Activated T-helper 2 cell treated with anti-CD3 and anti-CD28 coated beads, Interferon-gamma antibody, Interleukin-2, Interleukin-4, amounts not matched to agents 10 μg/mL and 5 μg/mL and 100 μg/mL, durations not matched to agents 14 hours and 24 hours and 36 hours (primary cell): ENCODE measurements at places on chromosomes 2 and 18. TPM values are rescaled to one million over a fixed set of nuclear protein-coding genes. Genes with fewer than 3 reads are reported as not detected.

DNA sequence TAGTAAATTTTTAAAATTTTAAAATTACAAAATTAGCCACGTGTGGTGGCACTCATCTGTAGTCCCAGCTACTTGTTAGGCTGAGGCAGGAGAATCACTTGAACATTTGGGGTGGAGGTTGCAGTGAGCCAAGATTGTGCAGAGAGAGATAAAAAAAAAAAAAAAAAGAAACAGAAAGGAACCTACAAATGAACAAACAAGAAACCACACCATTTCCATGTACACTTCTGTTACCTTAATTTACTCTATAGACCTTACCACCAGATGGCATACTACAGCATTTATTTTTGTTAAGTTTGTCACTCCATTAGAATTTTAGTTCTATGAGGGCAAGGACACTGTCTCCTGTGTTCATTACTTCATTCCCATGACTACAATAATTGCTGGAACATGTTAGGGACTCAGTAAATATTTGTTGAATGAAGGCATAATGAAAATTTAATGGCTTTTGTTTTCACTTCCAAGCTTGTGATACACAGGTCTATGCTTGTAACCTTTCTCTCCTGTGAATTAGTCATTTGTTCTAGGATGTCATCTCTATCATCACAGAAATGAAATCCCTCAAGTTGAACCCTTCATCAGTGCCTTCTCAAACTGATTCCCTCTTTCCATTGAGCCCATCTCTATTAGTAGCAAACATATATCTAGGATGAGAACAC lies 76.0 kb downstream of the ARHGAP15 start:
- no peak overlapping the region for H3K4me3 ChIP-seq
- peak overlapping the region; percentile 47 for H3K27ac ChIP-seq
- H3K4me1 ChIP-seq: peaks cover 35% of the 10 kb centered on the region
- no peak for DNase-seq
- no peaks in the 10 kb centered on the region for H3K27me3 ChIP-seq
- peaks cover 75% of the 10 kb centered on the region for H3K36me3 ChIP-seq

DNA sequence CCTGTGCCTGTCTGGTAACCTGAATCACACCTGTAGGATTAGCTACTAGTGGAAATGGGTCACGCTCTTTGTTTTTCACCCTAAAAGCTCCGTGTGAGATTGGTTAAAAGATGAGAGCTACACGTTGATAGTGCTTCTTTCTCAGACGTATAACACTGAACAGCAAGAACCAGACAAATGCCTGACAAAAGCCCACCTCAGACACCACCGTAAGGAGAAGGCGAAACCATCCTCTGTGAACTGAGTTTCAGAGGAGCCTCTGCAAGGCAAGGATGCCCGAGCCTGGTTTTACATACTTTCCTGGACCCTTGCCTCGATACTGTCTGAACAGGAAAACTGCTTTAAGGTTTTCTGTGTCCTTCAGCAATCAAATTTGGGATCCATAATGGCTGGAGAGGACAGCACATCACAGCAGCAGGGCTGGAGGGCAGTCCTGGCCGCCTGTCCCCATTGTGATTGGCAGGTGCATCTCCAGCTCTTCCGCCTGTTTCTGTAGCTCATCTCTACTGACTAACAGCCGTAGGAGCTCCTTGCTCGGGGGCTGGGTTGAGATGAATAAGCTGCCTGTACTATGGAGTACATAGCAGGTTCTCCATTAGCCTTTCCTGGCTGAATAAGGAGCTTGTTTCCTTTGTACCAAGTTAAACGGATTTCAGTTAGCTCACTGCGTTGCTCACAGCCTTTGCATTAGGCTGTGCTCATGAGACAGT lies 155.5 kb downstream of the MYT1L start:
- no peaks in the 10 kb centered on the region for H3K4me1 ChIP-seq
- H3K27me3 ChIP-seq: no peaks in the 10 kb centered on the region
- H3K36me3 ChIP-seq: no peaks in the 10 kb centered on the region
- no peak for DNase-seq
- H3K27ac ChIP-seq: no peak overlapping the region
- no peak overlapping the region for H3K4me3 ChIP-seq

- no peak overlapping the region for H3K4me3 ChIP-seq
- DNase-seq: no peak
- H3K4me1 ChIP-seq: peaks cover 3% of the 10 kb centered on the region
- no peak overlapping the region for H3K27ac ChIP-seq
- peaks cover 52% of the 10 kb centered on the region for H3K27me3 ChIP-seq
These were observed 5.1 kb upstream of the ADAM23 start for GRCh38 chr2:206438196-206438724.

DNA sequence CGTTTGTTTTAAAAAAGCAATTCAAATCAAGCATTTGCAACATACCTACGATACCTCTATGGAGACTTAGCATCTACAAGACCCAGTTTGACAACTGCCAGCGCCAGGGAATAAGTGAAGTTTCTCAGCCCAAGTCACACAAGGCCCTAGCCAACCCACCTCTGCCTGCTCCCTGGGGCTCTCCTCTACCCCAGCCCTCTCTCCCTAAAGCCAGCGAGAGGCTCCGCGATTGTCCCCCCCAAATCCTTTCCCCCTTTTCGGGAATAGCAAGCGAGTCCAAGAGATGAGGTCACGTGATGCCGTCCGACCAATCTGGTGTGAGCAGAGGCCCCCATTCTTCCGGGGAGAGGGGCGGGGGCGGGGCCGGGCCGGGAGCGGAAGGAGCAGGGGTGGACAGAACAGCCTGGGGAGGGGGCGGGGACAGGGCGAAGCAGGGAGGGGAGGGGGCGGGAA lies 102.2 kb upstream of the RAB6C start:
- H3K4me3 ChIP-seq: peak overlapping the region; percentile 87
- H3K4me1 ChIP-seq: peaks cover 5% of the 10 kb centered on the region
- H3K27ac ChIP-seq: peak overlapping the region; percentile 52
- no peaks in the 10 kb centered on the region for H3K36me3 ChIP-seq

Gene ASB18
- not detected in 2 replicates for total RNA-seq

DNA sequence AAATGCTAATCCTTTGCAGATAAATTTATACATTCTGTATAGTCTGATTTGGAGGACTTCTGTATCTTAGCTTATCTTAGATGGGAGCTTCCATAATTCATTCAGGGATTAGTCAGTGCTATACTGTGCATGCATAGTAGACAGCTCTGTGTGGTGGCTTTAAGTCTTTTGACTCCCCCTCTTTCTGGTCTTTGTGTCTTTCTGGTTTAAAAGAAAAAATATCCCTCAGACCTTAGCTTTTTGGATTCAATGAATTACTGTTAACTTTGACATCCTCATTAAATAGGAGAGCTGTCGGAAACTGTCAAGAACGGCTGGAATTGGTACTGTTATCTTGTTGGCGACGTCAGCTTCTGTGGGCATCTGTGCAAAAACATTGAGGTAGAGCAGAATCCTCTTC lies 130.4 kb downstream of the SPTBN1 start:
- no peaks in the 10 kb centered on the region for H3K27me3 ChIP-seq
- H3K4me3 ChIP-seq: no peak overlapping the region
- DNase-seq: no peak
- peak overlapping the region; percentile 18 for H3K27ac ChIP-seq
- peaks cover 16% of the 10 kb centered on the region for H3K36me3 ChIP-seq
